ENCODE measurements at places on chromosomes 5 and 9.

GRCh38 chr5:58080573-58080972 is 379.3 kb downstream of the PLK2 start:
- no peak for DNase-seq

- no peak for DNase-seq
These were observed 71.4 kb downstream of the INSYN2B start for GRCh38 chr5:169908864-169909263.

- no peak for DNase-seq
These were observed 491.2 kb upstream of the TLE4 start for GRCh38 chr9:79080536-79080935.

DNA sequence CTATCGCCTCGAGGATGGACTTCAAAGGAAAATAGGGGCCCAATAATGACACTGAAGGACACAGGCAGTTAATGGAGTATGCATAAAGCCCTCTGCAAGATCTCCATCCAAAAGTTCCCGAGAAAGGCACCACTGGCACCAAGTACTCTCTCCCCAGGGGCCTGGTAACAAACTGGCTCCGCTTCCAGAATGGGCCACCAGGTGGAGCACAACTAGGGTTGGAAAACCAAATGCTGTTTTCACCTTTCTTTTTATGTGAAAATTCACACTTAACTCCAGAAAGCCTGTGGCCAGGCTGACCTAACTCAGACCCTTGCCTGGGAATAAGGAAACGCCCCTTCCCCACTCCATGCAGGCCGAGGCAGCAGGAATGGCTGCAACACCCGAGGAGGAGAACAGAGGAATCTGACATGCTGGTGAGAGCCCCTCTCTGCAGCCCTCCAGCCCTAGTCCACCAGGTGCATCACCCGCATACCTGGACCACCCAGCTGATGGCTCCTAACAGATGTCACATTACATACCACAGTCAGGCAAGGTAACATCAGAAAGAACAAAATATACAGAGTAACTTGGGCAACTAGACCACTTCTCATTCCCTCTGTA is 42.8 kb downstream of the CAMSAP1 start:
- DNase-seq, result peak; percentile 60

GRCh38 chr5:152246401-152246800 is 158.7 kb downstream of the NMUR2 start:
- no peak for DNase-seq

- no peak for DNase-seq
These were observed 485.4 kb downstream of the TLR4 start for GRCh38 chr9:118189615-118190014.

- DNase-seq, result no peak
These were observed 3.2 kb upstream of the BTNL9 start for GRCh38 chr5:181036816-181037364.

DNA sequence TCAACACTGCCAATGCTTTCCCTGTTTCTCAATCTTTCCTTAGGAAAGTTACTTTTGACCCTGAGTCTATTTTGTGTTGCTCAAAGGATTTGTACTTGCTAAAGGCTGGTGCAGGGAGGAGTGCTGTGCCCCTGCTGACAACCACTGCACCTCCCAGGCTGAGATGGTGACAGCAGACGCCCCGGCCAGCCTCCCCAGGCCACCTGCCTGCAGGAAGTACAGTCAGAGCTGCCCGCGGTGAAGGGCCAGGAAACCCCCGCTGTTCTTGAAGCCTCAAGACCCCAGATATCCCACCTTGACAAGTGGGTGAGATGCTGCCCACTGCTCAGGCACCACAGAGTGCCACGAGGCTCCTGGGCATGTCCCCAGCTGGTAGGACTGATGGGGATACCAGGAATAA is 44.2 kb upstream of the CKMT2 start:
- DNase-seq, result no peak

DNA sequence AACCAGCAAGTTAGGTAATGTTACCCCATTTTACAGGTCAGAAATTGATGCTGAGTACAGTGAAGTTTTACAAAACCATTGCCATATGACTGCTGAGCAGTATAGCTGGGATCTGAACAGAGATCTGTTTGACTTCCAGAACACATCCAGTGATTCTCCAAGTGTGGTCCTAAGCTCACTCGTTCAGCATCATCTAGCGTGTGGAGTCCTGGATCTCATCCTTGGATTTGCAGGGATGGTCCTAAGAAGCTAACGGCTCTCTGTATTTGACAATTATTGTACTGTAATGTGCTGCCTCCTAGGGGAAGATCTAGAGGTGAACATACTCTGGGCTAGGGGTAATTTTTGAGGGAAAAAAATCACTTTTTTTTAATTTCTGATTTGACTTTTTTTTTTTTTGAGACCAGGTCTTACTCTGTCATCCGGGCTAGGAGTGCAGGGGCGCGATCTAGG is 1.4 kb downstream of the SLC26A2 start:
- DNase-seq, result peak; percentile 48

DNA sequence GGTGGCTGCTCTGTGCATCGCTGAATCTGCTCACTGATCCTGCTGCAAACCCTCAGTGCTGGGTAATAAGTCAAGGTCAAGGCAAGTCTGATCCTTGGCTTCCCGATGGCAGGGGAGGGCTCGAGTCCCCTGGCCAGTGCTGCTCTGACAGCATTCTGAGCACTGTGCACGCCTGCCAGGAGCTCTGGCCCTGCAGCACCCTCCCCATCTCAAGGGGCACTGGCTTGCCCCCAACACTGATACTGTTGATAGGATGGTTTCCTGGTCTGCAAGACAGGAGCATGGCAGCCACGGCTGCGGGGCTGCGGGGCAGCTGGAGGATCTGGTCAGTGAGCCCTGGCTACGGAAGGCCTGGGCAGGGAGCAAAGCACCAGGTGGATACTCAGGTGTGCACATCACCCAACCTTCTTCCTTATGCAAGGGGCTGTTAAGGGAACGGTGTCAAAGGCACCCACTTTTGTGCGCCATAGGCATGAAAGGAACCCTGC is 71.8 kb downstream of the SECISBP2 start:
- no peak for DNase-seq

- no peak for DNase-seq
These were observed 53.2 kb downstream of the MVB12B start for GRCh38 chr9:126379661-126380360.

DNA sequence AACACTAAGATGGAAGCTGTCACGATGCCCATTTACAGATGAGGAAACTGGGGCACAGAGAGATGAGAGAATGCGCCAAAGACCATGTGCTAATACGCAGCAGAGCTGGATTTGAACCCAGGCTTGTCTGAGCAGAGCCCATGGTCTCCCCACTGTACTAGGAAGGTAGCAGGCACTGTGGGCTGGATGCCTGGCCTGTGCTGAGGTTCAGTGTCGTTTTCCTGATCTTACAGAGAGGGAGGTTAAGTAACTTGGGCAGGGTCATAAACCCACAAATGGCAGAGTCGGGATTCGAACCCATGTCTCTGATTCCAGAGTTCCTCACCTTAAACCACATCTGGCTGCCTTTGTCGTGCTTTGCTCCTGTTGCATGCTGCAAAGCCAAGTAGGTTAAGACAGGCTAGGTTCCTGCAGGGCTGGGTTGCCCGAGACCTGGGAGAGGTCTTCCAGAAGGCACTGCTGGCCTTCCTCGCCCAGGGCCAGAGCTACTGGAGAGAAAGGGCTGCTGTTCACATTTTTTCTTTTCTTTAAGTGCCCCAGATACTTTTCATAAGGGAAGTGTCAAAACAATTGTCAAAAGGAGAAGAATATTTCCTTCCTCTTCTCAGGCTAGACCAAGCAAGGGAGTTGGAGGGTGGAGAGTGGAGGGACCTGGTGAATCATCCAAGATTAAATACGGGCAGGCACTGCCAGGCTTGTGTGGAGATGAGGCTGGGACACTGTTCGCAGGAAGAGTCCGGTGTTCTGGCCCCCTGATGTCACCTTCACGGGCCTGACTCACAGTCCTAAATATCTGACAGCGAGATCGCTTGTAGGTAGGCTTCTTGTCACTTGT is 3.2 kb downstream of the NEK6 start:
- peak; percentile 76 for DNase-seq

DNA sequence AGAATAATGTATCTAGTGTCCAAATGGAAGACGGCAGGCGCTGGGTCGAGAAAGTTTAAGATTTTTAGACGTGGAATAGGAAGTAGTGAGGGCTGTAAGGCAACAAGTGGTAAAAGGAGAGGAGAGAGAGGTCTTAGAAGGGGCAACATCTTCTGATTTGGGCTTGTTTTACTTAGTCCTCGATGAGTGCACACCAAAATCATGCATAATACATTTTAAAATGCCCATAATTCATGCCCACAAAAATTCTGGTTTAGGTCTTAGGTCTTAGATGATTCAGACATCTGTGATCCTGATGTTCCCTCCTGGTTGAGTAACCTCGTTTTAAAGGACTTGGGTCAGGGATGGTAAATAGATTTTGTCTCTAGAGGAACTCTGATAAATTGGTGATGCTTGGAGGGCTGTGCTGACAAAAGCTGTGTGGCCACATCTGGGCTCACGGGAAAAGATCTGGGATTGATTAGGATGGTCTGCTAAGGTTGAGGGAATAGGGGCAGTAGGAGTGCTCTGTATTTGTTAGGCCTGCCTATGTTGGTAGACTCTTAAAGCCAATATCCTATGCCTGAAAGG is 476.3 kb downstream of the CCDC171 start:
- no peak for DNase-seq

GRCh38 chr9:90821697-90822096 is 20.1 kb downstream of the SYK start:
- no peak for DNase-seq

DNA sequence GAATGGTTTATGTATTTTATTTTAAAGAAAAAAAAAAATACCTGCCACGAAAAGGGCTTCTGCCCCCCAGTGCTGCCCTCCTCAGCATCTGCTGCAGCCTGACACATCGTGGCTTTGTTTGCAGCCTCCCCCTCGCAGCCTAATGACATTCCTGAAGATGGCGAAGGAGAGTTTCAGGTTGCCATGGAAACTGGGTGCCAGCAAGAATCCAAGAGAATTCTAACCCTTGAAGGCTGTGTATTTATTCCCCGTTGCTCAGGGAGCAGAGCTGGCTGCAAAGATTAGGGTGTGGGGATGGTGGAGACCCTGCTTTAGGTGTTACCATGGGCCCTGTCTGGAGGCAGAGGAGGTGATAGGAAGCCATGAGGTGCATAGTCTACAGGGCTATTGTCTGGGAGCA is 126.6 kb downstream of the NSG2 start:
- no peak for DNase-seq

- DNase-seq, result no peak
These were observed 247.3 kb upstream of the TAS2R1 start for GRCh38 chr5:9877488-9877887.

- no peak for DNase-seq
These were observed 357.6 kb upstream of the RPS23 start for GRCh38 chr5:82635561-82636288.

- DNase-seq, result peak; percentile 35
These were observed 241.2 kb downstream of the PIK3R1 start for GRCh38 chr5:68456756-68457217.

DNA sequence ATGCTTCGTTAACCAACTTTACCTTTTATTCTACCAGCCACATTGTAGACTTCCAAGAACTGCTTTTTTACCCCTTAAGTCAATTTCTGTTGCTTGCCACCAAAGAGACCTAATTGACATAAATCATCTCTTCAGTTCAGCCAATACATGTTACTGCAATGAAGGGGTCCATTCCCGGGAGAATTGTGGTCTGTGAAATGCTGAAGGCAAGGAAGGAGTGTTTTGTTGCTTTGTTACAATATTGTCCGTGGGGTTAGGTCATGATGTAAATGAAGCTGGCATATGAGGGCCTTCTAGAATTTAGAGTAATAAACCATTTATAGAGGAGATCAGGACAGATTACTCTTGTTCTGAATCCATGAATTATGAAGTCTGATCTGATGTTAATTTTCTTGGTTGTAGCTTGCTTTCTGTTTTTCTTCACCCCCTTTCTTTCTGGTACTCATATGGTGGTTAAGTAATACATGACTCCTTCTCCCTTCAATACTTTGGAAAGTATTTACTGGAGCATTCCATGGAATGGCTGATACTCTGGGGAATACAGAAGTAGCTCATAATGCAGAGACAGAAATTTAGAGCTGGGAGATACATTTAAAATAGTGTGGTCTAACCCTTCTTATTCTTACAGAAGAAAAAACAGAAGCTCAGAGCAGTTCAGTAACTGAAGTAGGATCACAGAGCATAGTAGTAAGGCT is 297.0 kb upstream of the CLINT1 start:
- DNase-seq, result no peak
